Stimulated activated CD4-positive, alpha-beta T cell treated with anti-CD3 and anti-CD28 coated beads, TNF-alpha, amount 100 ng/mL, for 48 hours (primary cell): ENCODE measurements at places on chromosomes 1 and 21.

DNA sequence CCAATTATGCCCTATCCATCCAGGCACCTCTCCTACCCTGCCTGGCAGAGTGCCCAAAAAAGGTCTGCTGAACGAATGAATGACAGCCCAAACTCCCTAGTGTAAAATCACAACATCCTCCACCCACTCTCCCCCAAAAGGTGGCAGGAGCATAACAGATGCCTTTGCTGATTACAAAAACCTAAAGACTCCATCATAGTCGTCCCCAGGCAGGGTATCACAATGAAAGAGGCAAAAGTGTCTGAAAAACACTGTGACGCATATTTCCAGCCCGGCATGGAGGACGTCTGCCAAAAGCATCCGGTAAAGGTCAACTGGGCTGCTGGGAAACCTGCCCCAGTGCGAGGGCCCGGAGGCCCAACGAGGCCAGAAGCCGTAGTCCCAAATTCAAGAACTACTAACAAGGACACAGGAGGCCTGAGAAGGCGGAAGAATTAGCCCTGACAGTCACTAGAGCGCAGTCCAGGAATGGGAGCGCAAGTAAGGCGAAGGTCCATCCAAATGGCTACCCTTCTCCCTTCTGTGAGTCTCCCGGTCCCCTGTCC, 576 bp downstream of the SMIM12 start:
- DNase-seq = peak; percentile 22

GRCh38 chr1:22711071-22711470, 432 bp downstream of the EPHB2 start:
- DNase-seq = no peak

DNA sequence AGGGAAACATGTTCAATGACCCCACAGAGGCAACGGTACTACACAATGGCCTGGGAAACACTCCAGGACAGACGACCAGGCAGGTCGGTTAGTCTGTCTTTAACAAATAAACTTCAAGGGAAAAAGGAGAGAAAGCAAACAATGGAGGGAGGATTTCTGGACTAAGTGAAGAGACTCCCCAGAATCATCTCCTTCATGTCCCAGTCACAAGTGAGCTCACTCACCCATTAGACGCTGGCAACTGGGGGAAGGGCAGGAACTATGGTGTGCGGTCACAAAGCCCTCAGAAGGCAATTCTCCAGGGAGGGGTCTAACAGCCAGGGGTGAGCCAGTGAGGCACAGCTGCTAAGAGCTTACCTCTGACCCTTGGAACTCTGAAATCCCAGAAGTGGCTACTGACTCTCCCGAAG, 55.7 kb upstream of the NADK start:
- DNase-seq = no peak

GRCh38 chr21:37383086-37383485, 16.5 kb downstream of the DYRK1A start:
- DNase-seq = no peak

DNA sequence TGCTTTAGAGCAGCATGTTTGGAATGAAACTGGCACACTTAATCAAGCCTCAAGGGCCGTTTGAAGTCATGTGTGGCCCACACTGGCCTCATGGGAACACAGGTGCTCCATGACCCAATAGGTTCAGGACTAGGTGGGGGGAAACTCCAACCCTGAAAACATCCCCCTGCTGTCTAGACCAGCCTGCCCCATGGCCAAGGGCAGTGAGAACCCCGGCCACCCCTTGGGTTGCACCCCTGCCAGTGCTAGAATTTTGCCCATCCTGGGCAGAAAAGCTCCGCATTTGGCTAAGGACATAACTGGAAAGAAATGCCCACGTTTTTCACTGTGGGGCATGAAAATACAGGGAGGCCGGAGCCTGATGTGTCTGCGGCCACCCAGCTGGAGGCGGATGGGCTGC, 6.1 kb upstream of the PTGER3 start:
- no peak for DNase-seq

GRCh38 chr1:30027247-30027646, 696.1 kb downstream of the MATN1 start:
- no peak for DNase-seq

DNA sequence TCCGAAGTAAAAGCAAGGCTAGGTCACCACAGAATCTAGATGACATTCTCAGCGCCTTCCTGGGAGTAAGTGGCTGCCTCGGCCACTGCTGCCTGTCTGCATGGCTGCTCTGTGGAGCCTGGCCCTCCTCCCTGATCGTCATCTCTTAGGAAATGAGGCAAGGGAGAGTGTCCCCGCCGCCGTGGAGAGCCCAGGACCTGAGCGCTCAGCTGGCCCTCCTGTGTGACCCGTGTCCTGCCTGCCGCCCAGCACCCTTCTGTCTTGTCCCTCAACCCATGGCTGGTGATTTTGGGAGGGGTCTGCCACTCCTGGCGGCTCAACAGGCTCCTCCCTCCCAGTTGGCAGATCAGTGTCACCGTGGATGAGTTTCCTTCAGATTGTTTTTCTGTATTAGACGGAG, 156.4 kb upstream of the COL6A1 start:
- DNase-seq = no peak

GRCh38 chr1:232634096-232634495, 4.2 kb upstream of the SIPA1L2 start:
- no peak for DNase-seq

GRCh38 chr1:182394055-182394775, 2.6 kb upstream of the GLUL start:
- no peak for DNase-seq

- DNase-seq = no peak
Measured at GRCh38 chr1:157325220-157325619, 187.0 kb upstream of the ETV3 start.

DNA sequence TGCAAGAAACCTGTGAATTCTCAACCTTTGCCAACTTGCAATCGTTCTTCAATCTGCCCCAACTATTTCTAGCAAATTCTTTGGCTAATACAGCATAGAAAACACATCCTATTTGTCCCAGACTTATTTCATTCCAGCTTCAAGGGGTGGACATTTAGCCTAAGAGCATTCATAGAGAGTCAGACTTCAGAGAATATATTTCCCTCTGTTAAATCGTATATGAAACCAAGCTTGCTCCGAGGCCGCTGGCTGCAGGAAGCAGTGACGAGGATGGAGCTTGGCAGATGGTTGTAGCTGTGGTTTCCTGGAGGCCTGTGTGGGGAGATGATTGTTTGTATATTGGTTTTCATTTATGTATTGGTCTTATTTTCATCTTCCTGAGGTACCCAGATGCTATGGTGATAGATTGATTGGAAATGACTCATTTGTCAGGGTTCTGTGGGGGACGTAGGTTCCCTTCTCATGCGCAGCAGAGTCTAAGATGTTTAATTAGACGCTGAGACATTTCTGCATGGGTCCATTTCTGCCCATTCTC, 26.1 kb downstream of the MAN1C1 start:
- peak; percentile 48 for DNase-seq

DNA sequence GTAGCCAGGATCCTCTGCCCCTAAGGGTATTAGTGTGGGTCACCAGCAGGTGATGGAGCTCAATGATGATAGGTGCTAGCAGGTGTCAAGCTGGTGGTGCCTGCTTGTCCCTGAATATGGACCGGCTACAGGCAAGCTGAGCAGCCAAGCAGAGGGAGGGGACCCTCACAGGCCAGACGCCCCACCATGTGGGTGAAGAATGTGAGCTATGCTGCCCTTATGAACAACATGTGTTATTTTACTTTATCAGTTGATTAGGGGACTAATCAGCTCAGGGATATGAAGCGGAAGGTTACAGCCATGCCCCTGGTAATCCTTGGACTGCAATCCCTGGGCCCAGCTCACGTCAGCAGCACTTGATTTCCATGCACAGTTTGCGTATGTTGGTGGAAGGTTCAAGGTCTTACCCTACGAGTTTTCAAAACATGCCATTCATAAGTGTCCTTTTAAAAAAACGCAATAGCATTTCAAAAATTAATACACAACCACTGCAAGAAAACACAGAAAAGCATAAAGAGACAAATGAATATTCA, 106.0 kb downstream of the CDC7 start:
- no peak for DNase-seq

DNA sequence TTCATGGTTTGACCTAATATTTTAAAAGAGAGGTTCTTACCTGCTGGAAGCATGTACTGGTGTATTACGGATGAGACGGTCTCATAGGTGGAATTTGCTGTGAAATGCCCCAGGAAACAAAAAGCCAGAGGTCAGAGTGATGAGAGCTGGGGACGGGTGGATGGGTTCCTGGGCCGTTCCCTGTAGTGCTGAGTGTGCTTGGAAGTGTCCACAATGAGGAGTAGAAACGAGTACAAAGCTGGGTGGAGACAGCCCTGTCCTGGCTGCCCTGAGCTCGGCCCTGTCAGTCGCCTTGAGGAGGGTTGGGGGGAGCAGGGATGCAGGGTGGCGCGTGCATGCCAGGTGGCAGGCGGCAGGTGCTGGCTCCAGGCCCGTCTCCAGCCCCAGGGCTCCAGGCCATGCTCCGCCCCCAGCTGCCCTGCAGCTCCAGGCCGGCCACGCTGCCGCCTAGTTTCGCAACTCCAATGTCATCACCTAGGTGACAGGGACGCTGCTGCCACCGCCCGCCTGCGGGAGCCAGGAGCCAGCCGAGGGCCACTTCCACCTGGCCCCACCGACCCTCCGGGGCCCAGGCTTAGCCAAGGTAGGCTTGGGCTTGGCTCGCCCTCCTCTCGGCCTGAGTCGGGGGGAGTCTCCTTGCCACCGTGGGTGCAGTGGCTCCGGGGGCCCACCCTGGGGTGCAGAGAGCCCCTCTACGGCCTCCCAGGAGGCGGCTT, 16.4 kb downstream of the TP73 start:
- DNase-seq = no peak

DNA sequence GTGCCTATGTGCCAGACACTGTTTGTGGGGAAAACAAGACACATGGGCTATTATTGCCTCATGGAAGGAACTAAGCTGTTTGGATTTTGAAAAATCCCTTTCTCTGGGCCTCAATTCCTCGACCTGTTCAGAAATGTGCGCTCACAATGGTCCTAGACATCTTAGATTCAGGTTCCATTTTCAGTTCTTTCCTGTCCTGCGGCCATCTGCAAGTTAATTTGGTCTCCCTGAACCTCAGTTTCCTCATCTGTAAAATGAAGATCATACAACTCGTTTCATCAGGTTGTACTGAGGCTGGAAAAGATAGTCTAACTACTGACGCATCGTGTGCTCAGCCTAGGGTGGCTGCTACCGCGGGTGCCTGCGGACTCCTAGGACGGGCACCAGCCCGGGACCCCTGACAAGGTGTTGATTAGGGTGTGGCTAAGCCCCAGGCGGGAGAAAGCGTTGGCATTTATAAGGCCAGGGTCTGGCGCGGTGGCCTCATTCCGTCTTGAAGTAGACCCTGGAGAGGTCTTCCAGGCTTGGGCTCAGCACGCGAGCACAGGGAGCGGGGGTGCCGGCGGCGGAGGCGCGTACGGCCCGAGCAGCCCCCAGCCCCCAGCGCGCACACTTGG, 493 bp upstream of the ELOA start:
- DNase-seq = no peak

DNA sequence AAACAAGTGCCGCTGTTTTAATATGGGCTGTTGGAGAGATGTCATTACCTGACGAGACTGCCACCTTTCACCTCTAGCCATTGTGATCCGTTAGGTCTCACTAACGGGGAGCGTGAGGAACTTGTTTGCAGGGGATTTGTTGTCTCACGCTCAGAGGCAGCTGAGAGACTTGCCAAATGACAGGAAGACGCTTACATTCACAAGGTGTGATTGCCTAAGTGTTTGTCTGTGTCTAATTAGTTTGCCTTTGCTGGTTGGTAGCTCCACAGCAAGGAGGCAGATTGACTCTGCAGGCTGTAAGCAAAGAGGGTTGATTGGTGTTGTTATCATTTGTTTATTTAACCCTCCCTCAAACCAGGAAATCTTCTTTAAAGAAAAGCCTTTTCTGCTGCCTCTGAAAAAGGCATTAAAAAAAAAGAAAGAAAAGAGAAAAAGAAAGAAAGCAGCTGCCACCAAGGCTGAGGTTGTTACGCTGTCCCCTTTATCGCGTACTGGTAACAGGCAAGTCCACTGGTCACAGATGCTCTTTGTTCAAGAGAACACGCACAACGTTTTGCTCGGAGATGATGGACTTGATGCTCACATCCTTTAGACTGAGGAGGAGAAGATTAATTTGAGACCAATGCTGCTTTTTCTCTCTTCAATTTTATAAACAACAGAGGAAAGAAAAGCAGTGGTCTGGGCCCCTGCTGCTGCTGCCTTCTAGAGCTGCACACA, 203.9 kb downstream of the ZNF326 start:
- no peak for DNase-seq

DNA sequence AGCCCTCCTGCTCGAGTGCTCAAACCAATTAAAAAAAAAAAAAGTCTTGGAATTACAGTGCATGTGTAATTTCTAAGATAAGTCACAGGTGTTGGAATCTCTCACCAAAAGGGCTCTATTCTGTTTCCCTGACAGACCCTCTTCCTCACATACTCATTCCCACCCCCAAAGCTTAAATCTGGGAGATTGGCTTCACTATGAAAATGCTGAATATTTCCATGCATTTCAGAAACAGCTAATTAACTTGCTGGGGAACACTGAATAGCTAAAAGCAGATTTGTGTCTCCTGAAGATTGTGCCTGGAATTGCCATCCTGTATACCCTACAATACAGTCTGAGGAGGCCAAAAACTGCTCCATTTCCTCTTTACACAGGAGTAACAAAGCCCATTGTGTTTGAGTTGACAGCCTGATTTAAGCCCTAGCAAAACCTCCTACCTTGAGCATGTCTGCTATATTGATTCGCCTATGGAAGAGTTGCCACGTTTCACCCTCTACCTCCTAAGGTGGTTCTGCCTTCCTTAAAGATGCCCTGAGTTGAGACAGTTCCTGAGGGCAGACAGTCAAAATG, 1.4 kb upstream of the PIK3R3 start:
- DNase-seq = no peak

DNA sequence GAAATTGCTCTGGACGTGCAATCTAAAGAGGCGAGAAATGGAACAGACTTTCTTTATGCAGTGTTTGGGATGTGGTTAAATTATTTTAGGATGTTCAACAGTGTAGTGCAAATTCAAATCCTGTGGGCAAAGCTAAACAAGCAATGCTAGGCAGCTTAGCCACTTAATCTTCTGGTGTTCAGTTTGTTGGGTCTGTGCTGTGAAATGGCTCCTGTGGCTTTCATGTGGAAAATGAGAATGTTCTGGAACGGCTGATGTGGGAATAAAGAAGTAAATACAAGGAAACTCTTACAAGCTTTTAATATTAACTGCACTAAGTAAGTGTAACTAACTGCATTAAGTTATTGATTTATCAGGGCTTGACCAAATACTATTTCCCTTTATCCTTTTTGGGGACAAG, 766.6 kb downstream of the ADGRL2 start:
- no peak for DNase-seq

- no peak for DNase-seq
Measured at GRCh38 chr1:79264975-79265818, 258.7 kb upstream of the ADGRL4 start.

DNA sequence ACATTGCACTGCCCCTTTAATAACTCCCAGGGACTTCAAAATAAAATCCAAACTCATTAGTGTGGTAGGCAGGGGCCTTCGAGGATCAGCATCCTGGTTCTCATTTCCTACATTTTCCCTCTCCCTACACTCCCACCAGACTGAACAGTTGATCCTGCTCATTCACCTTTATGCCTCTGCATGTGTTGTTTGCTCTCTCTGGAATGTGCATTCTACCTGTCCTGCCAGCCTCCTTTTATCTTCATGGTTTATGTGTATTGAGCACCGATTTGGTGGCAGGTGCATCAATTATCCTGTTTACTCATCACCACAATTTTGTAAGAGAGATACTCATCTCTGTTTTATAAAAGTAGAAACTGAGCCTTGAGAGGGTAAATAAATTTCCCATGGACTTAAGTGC, 125.0 kb downstream of the ADSS2 start:
- DNase-seq = no peak

- no peak for DNase-seq
Measured at GRCh38 chr1:58060559-58061170, 485.9 kb downstream of the OMA1 start.

- DNase-seq = no peak
Measured at GRCh38 chr1:151711044-151711800, 5.4 kb downstream of the CELF3 start.
